ENCODE measurements at places on chromosomes 6 and 20.

DNA sequence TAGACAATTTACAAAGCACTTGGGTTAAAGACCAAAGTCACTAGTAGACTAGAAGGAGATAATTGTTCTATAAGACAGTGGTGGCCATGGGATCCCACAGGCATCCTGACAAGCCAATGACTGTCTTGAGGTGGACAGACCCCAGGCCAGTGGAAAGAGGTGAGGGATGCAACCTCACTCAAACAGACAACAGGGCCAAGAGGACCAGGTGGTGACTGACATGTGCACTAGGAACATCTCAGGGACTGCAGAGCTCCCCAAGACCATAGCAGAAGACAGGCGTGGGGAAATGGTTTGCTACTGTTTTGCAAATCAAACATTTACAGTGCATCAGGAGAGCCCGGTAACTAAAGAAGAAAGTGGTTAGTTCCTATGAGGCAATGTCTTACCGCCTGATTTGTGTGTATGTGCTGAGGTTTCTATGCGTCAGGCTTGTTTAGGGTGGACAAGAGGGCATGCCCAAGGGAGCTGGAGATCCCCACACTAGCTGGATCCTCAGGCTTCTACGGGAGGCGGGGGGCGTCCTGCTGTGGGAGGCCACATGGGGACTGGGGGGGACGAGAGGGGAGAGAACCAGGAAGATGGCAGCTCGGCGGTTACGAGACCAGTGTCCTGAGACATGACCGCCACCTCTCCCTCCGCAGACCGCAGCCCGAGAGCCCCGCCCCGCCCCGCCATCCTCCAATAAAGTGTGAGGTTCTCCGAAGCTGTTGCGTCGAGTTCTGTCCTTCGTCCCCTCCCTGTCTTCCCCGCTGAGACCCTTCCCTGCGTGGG is 623 bp upstream of the MRPS26 start:
- peak; percentile 74 for DNase-seq

GRCh38 chr6:19067165-19067564 is 680.0 kb downstream of the RNF144B start:
- no peak for DNase-seq

DNA sequence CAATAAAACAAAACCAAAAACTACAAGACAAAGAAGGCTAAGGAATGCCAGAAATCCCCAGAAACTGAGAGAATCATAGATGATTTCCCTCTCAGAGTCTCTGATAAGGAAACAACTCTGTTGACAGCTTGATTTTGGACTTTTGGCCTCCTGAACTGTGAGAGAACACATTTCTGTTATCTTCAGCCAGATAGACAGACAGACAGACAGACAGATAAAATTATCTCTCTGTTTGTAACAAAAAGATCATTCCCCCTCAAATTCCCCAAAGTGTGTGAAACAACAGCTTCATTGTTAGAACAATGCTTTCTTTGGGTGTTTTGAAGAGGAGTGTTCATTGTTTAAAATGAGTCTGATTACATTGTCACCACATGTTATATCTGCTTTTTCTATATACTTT is 148.2 kb downstream of the BCKDHB start:
- DNase-seq, result no peak

GRCh38 chr20:50297498-50298376 is 107.1 kb downstream of the CEBPB start:
- DNase-seq, result no peak

- DNase-seq, result no peak
These were observed 59.9 kb upstream of the MAP3K4 start for GRCh38 chr6:160931378-160932310.

DNA sequence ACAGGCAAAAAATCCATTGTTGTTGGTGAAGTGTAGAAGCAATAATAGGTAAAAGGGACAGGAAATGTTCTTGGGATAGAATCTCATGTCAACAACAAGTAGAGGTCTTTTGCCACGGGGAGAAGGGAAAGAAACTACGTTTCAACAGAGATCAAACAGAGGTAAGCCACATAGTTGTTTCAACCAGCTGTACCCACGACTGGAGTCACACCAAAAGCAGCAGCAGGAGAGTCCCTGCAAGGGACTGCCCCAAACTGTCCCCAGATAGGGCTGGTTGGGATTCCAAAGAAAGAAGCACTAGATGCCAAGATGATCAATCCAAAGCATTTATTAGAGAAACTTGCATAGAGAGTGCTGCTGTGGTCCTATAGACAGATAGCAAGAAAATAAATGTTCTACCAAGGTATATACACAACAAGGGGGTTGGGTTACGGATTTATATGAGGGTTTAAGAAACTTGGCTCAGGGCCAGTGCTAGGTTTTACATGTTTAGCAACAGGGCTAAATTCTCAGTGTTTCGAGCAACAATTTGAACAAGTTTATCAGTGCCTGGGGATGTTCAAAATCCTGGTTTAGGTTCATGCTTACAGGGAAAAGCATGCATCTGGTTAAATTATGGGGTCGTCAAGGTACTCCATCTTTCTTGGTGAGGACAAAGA is 466.5 kb downstream of the MMUT start:
- no peak for DNase-seq

GRCh38 chr20:51402201-51402600 is 140.3 kb downstream of the NFATC2 start:
- no peak for DNase-seq

GRCh38 chr20:5925551-5925950 is 24.8 kb downstream of the TRMT6 start:
- no peak for DNase-seq

DNA sequence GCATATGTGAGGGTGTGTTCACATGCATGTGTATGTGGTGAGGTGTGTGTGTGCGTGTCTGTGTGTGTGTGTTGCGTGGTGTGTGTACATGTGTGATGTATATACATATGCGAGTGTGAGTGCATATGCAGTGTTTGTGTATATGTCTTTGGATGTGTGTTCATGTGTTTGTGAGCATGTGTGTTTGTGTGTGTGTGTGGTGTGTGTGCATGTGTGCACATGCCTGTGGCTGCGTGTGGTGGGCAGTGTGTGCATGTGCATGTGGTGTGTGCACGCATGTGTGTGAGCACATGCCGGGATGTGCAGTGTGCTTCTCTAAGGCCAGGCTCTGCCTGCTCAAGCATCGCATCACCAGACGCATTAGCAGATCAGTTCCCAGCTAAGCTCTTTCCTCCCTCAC is 5.7 kb downstream of the THBS2 start:
- no peak for DNase-seq

DNA sequence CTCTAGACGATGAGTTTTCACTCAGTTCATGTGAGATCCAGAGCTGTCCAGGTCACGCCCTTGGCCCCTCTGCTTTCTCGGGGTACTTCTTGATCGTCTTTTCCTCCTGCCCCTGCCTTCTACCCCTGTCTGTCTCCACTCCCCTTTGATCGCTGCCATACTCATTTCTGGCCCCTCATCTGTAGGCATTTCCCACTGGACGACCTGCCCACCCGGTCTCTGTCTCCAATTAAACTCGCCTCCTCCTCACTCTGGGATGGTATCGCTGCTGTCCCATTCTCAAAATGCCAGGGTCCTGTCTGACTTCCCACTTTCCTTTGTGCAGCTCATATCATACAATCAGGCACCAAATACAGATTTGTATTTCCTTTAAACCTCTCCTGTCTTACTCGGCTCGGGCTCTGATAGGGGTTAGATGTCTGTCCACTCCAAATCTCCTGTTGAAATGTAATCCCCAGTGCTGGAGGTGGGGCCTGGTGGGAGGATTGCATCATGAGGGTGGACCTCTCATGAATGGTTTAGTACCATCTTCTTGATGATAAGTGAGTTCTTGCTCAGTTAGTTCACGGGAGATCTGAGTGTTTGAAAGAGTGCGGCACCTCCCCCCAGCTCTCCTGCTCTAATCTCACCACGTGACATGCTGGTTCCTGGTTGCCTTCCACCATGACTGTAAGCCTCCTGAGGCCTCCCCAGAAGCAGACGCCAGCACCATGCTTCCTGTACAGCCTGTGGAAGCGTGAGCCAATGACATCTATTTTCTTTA is 3.5 kb upstream of the SYNJ2 start:
- no peak for DNase-seq

DNA sequence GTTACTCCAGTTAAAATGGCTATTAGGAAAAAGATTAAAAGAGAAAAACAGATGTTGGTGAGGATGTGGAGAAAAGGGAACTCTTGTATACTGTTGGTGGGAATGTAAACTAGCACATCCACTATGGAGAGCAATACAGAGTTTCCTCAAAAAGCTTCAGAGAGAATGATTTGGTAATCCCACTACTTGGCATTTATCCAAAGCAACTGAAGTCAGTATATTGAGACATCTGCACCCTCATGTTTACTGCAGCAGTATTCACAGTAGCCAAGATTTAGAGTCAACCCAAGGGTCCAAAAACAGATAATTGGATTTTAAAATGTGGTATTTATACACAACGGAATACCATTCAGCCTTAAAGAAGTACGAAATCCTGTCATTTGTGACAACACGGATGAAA is 469.5 kb downstream of the QKI start:
- DNase-seq, result no peak

GRCh38 chr20:15923030-15923776 is 650.0 kb downstream of the KIF16B start:
- no peak for DNase-seq

DNA sequence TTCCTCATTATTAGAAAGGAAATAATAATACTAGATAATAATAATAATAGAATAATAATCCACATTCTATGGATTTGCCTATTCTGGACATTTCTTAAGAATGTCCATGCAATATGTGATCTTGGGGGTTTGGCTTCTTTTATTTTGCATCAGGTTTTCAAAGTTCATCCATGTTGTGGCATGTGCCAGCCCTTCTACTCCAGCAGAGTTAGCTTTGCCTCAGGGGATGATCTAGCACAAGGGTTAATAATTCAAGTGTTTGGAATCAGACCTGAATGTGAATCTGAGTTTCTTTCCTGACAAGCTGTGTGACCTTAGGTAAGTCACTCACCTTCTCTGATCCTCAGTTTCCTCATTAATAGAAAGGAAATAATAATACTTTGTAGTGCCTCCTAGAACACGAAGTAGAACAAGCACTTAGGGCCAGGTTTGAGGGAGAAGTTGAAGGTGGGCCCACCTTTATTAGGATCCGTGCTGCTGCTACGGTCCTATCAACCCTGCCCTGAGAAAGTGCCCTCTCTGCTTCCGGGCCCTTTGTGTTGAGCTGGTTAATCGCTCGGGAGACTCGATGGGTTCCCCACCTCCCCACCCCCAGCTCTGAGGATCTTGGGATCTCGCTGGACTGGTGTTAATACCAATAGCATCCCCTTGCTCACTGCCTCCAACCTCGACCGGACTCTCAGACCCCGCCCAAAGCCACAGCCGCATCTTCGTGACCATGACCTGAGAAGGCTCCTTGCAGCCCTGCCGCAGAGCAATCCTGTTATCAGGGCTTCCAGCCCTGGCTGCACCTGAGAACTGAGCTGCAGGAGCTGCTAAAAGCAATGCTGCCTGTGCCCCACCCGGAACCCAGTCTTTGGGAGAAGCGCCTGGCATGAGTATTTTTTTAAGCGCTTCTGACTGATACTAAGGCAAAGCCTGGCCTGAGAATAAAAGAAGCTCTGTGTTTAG is 26.9 kb downstream of the RBM38 start:
- DNase-seq, result no peak

DNA sequence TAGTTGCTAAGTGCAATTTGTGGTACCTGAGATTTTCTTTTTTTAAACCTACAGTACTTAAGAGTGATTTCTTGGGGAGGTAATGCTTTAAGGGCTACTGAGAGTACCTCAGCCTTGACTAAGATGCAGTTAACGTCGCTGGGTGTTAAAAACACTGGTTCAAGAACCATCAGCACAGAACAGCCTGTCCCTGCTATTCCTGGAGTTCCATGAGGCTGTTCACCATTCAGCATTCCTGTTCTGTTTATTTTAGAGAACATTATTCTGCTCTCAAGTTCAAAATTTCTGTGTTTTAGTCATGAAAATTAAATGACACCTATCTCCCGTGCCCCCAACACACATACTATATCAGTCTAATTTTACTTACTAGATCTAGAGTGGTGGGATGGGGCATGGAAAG is 1.7 kb upstream of the PRELID3B start:
- DNase-seq, result no peak

DNA sequence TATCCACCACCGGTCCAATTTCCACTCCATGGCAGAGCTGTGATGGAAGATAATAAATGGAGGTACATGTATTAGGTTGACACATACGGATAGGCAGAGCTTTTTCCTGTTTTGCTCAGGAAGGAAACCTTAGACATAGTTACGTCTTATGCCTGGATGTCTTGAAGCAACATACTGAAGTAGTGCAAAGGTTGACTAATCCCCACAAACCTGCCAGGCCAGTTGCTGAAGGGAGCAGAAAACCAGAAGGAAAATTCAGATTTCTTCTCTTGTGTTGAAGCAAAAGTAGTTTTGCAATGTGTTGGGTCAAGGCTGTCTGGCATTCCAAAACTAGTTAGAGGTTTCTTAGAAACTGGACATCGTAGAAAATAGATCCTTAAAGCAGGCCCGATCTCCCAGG is 68.7 kb downstream of the PHACTR1 start:
- no peak for DNase-seq

DNA sequence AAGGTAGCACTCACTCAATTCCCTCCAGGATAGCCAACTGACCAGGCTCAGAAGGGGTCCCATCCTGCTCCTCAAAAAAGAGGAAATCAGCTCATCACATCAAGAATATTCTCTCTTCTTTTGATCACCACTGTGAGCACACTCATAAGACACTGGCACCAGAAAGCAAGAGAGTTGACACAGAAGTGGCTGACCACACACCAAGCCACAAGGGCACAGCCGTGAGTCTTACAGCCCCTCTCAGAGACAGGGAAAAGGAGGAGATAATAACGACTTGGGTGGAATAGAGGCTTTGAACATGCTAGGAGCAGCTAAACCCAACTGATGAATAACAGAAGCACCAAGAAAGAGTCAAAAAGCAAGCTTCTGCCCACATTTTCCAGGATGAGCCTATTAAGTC is 249.1 kb upstream of the PREP start:
- no peak for DNase-seq

- DNase-seq, result no peak
These were observed 71.8 kb downstream of the ATG5 start for GRCh38 chr6:106253731-106254130.

DNA sequence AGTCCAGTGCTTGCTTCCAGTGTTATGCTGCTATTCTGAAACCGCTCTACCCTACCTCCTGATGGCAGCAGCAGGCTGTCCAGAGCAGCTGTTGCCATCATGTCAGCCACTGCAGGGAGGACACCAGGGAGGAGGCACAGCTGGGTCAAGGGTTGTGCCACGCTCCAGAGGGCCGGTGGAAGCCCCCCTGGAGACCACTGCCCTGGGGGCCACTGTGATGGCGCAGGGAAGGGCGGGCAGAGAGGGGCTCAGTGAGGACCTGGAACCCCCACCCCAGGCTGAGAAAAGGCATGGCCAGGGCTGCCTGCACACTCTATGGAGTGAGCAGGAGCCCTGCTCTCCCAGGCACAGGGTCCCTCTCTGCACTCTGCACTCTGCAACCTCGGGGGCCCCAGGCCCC is 271.3 kb upstream of the BTBD3 start:
- DNase-seq, result no peak

- no peak for DNase-seq
These were observed 50.6 kb upstream of the COL9A1 start for GRCh38 chr6:70353448-70353847.

GRCh38 chr20:20167698-20168097 is 115.4 kb downstream of the CFAP61 start:
- DNase-seq, result peak; percentile 7

All from body of pancreas (tissue), 4 donors.